ENCODE measurements at places on chromosomes 5 and 9.

DNA sequence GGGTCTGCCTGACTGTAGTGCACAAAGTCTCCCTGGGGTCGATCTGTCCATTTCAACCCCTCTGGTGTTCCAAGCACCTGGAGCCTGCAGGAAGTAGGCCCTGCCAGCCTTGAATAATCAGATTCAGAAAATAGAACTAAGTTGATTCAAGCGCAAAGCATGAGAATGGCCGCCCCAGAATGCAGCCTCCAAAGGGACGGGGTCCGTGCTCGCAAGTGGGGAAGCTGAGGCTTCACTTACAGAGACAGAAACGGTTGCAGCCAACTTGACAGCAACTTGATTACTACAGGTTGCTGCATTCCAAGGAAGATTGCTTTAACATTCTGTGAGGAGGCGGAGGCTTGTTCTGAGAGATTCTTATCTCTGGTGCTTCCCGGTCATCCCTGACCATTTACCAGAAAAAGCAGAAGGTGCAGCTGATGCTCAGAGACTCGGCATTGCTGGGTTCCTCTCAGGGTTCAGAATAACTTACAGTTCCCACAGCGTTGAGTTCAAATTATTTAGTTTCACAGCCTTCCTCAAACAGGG lies 14.9 kb upstream of the LRRC14B start:
- no peak for DNase-seq

GRCh38 chr5:3656803-3657202 lies 61.2 kb downstream of the IRX1 start:
- DNase-seq: no peak

DNA sequence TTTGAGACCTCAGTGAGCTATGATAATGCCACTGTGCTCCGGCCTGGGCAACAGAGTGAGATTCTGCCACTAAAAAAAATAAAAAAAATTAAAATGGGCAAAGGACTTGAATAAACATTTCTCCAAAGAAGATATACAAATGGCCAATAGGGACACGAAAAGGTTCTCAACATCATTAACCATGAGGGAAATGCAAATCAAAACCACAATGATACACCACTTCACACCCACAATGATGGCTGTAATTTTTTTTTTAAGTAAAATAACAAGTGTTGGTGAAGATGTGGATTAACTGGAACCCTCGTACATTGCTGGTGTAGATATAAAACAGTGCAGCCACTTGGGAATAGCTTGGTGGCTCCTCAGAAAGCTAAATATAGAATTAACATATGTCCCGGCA lies 68.0 kb downstream of the SIL1 start:
- DNase-seq: no peak

DNA sequence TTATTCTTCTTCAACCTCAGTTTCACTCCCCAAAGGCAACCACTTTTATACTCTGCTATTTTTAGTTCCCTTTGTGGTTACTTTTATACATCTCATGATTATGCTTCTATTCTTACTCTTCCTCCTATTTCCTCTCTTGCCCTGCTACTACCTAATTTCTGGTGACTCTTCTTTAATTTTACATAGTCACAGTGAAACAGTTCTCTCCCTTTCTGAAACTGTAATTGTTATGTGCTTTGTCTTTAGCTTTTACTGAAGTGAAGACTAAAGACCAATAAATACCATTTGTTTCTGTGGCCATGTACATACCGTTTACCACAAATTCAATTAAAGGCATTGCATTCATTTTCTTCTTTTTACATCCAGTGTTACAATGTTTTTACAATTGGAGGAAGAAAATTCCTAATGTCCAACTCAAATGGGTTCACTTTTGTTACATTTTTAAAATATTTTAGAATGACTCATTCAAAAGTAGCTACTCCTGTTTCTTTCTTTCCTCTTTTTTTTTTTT lies 410.6 kb downstream of the PSAT1 start:
- peak; percentile 24 for DNase-seq

DNA sequence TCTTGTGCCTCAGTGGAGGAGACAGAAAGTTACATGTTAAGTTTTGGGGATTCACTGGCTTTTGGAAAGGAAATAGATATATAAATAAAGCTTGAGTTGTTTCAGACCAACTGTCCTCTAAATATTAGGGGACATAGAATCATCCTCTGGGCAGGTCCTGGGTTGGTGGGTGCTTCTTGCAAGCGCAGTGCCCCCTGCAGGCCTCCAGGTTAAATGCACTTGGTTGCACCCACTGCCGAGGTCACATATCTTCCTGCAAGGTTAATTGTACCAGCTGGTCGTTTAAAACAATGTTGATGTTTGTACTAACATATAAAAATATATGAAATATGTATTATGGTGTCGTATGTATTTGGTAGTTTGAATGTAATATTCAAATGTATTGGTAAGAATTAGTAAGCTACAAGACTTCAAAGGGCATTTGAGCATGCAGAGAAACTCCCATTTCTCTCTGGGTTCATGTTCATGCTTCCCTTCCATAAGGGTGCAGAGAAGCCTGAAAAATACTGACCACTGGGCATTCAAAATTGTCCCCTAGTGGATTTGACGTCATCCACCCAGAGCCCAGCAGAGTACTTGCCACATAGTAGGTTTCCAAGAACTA lies 87.0 kb downstream of the ZNF618 start:
- DNase-seq: peak; percentile 34

- DNase-seq: no peak
Measured at GRCh38 chr5:44443172-44443571, 54.0 kb upstream of the FGF10 start.

DNA sequence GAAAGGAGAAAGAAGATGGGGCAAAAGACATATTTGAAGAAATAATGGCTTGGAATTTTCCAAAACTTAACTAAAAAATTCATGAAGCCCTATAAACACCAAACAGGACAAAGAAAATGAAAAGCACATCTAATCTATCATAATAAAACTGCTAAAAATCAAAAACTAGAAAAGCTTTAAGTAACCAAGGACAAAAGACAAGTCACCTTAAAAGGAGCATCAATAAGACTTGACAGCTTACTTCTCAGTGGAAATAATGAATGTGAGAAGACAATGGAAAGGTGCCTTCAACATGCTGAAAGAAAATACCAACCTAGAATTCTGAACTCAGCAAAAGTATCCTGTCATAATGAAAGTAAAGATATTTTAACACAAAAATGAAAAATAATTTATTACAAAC lies 27.0 kb downstream of the GTF3C4 start:
- DNase-seq: no peak

DNA sequence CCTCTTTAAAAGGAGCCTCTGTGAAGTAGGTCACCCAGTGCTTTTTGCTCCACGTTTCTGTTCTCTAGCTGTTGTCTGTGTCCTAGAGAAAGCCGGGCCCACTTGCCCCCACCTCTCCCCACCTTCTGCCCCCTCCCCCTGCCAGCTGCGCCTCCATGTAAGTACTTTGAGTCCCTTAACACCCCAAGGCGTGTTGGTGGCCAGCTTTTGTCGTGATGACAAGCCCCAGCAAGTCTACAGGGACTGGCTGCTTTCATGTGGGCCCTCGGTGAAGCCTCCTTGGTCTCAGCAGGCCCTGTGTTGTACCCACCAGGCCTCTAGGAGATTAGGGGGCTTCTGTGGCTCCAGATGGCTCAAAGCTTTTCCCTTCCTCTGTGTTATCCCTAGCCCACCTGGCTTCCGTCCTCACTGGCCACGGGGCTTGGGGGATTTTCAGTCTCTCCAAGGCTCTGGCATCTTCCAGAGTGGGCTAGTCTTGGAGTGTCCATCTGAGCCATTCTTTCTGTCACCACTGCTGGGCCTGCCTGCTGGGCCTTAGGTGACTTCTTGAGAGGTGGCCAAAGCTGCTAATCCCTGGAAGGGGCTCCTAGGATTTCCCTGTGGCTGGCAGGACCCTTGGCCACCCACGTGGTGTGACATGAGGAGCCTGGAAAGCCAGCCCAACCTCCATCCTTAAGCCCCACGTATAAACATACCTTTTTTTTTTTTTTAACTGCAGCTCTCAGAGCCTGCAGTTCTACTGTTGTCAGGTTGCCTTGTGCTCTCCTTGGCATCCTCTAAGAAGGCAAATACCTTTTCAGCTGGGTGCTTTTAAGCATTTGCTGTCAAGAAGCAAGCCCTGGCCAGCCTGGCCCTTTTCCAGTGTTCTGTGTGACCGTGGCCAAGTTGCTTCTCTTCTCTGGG lies 1.1 kb upstream of the NDST1 start:
- DNase-seq: no peak

GRCh38 chr9:130756037-130756436 lies 62.5 kb downstream of the EXOSC2 start:
- no peak for DNase-seq

GRCh38 chr5:138138949-138139780 lies at the start of gene NME5:
Gene NME5, minus strand, starts transcription at chr5:138139428. Its CDS starts 648 bp downstream, at chr5:138138780.
- DNase-seq: peak; percentile 36

DNA sequence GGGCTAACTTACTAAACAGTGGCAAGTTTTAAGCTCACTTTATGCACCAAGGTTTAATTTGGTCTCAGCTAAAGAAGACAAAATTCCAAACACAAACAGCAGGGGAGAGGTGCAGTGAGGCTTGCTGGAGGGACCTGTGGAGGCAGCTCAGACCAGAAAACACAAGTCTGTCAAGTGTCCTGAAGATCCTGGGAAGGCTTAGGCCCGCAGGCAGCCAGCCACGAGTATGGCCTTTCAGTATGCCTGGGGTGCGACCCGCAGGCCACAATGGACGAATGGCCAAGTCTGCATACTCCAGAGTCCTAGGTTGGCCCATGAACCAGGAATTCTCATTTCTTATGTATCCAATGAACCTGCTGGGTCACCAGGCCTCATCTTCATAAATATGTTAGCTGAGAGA lies 9.3 kb downstream of the CCNI2 start:
- DNase-seq: no peak

GRCh38 chr9:69965416-69966145 lies 78.1 kb upstream of the MAMDC2 start:
- no peak for DNase-seq

DNA sequence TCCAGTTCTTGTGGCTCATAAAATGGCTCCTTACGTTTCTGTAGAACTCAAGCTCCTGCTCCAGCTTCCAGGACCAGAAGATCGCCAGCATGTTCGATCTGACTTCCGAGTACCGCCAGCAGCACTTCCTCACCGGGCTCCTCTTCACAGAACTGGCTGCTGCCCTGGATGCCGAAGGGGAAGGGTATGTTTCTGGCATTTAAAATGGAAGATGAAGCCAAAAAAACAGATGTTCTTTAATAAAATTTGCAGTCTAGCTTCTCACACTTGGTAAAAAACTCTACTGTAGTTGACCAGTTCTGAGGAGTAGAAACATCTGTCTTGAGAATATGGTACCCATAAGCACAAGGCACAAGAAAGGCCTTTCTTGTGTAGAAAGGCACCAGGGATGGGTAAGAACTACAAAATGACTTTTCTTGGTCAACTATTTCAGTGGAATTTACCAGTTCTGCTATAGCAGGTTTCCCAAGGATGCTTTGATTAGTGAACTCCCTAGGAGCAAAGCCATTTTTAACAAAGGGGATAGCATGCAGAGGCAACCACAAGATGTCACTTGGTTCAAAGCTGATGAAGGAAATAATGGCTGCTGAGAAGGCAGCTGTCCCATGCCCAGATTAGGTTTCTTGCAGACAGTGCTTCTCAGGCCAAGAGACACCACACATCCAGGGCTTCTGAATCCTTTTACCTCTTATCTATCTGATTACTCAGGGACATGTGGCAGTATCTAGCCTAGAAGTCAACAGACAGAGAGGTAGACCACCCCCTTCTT lies 192.4 kb downstream of the DOCK8 start:
- DNase-seq: no peak

DNA sequence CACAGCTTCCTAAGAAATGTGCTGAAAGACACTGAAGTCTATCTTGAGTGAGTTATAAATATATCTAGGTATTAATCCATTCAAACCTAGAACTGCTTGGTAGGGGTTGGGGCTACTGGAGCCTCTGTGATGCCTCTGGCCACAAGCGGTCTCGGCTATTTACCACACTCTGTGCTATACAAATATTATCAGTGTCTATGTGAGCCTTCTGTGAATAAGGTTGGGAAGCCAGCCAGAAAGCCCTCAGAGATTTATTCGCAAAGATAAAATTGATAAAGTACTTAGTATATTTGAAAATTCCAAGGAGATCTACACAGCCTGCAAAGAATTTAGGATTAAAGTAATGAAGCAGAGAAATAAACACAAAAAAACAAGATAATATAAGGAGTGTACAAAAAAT lies 41.4 kb downstream of the LIFR start:
- DNase-seq: no peak

- no peak for DNase-seq
Measured at GRCh38 chr9:70600506-70600905, 186.0 kb upstream of the KLF9 start.

DNA sequence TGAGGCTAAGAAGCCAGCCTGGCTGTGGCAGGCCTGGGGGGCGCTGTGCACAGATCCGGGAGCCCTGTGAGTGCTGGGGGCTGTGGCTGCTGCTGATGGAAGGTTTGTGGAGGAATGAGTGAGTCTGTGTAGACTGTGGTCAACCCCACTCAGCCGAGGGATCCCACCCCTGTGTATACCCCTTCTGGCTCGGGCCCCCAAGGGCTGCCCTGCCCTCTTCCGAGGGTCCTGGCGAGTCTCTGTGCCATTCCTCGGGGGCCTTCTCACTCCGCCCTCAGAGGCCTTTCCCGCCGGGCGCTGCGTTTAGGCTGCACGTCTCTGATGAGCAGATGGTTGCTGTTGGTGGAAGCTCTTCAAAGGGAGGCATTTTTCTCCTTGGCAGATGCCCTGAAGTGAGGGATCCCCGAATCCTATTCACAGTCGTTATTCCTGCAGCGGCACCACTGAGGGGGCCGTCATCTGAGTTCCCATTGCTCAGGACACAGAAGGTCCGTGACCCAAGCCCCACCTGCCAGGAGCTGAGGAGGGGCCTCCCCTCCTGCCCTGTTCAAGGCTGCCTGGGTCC lies 94.1 kb downstream of the RXRA start:
- no peak for DNase-seq

- DNase-seq: no peak
Measured at GRCh38 chr5:56018832-56019231, 24.1 kb upstream of the IL6ST start.

DNA sequence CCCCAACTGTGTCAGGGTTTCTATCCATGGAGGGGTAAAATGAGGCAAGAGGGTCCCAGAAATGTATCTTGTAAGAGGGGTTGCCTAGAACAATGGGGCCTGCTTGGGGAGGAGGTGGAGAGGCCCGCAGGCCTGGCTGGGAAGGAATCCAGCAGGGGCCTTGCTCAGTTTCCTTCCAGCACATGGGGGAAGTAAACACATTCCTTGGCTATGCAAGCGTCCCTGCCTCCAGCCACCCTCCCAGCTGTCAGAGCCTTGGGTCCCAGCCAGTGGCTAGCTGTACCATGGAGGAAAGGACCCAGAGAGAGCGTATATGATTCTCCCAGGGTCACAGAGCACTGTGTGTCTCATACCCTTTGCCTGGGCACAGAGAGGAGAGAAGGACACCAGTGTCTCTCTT lies 71.1 kb upstream of the IL17B start:
- no peak for DNase-seq

- DNase-seq: no peak
Measured at GRCh38 chr5:167317884-167318283, 973.6 kb upstream of the WWC1 start.
